Dermis lymphatic vessel endothelial cell (primary cell): ENCODE measurements at places on chromosomes 3 and 15. TPM values are rescaled to one million over a fixed set of nuclear protein-coding genes. Genes with fewer than 3 reads are reported as not detected.

The TMEM108 gene
- 0.09 TPM in 1 of 2 replicates, not detected in the other for total RNA-seq

The OR5K2 gene
- total RNA-seq: not detected in 2 replicates

The PPP1R14D gene
- not detected in 2 replicates for total RNA-seq

The MKRN2OS gene
- total RNA-seq: not detected in 2 replicates
